ENCODE measurements at places on chromosomes 2 and 18. TPM values are rescaled to one million over a fixed set of nuclear protein-coding genes. Genes with fewer than 3 reads are reported as not detected.

PCARE gene
- total RNA-seq, result not detected

CMPK2 gene
- total RNA-seq, result 38.6 TPM

DNA sequence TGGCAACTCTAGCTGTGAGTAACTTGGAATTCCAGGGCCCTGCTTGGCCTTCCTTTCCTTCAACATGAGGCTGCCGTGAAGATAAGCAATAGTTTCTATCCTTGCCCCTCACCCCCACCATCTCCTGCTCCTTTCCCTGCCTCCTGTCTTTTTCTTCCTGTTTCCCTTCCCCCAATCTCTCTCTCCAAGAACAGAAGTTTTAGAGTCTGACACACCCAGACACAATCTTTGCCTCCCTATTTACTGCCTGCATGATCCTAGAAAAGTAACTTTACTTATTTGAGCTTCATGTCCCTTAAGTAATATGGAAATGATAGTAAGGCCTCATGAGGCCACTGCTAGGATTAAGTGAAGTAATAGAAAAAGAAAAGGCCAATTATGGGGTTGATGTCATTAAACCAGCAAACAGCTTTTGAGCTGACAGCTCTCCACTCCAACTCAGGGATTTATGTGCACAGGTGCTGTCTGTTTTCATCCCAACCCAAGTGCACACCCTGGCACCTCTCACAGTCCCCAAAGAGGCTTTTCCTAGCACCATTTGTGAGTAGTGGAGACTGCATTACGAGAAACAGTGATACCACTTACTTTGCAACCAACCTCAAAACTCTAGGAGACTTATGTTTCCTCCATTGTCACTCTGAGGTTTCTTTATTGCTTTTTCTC, 123.7 kb upstream of the SIX3 start:
- DNase-seq, result no peak

BMP10 gene
- not detected for total RNA-seq

DNA sequence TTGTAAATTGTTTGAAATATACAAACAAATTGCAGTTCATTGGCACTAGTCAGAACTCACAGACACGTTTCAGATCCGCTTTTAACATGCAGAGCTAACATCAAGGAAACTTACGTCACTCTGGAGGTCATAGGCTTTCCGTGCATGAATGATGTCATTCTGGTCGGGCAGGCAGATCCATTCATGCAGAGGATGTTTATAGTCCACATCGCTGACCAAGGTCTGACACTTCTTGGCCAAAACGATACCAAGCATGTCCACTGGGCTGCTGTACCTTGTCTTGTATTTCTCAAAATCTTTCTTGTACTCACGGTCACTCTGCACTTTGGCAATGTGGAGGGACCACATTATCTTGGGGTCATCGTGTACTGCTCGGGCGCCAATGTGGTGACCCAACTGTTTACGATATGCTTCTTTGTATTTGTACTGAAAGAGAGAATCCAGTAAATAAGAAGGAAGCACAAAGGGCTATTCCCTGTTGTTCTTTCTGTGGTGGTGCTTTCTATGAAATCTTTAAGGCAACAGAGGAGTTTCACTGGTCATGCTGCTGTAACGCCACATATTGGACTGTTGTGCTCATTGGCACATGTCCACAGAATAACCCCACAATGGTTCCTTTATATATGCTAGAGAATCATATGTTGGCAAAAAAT, 114.8 kb downstream of the NEB start:
- DNase-seq, result peak; percentile 34
